Activated naive CD8-positive, alpha-beta T cell treated with anti-CD3 and anti-CD28 coated beads, Interleukin-2, amount 10 ng/mL, durations not matched to agents 7 days and 5 days (primary cell): ENCODE measurements at places on chromosomes 11 and 22.

DNA sequence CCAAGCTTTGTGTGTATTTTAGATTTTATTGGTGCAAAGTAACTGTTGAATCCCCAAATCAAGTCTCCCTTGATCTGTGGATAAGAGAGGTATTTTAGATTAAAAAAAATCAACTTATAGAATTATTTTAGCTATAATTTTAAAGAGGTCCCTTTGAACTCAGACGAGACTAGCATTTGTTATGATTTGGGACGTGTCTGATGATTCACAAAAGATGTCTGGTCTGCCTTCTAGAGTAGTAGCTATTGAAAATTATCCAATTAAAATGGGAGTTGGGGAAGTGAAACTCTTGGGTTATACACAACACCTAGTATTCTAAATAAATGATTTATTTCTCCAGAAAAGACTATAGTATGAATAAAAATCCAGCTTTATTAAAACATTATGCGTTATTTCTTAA is 227.9 kb upstream of the GRIA4 start:
- no peak for DNase-seq

GRCh38 chr22:18024276-18024939 is at the start of gene MICAL3:
Gene MICAL3, minus strand, starts transcription at chr22:18024561. Its CDS starts 117,749 bp downstream, at chr22:17906812.
- peak; percentile 84 for DNase-seq

- DNase-seq: no peak
Measured at GRCh38 chr22:19448076-19448607, 631 bp upstream of the C22orf39 start.

- no peak for DNase-seq
Measured at GRCh38 chr11:68014947-68015447, 4.9 kb downstream of the ALDH3B1 start.

GRCh38 chr11:20031155-20032001 is 128.9 kb downstream of the DBX1 start:
- DNase-seq: no peak

- peak; percentile 23 for DNase-seq
Measured at GRCh38 chr11:117919781-117920221, 9.4 kb downstream of the TMPRSS13 start.
